Posterior vena cava (tissue), 2 donors: ENCODE measurements at places on chromosomes 7 and 10.

DNA sequence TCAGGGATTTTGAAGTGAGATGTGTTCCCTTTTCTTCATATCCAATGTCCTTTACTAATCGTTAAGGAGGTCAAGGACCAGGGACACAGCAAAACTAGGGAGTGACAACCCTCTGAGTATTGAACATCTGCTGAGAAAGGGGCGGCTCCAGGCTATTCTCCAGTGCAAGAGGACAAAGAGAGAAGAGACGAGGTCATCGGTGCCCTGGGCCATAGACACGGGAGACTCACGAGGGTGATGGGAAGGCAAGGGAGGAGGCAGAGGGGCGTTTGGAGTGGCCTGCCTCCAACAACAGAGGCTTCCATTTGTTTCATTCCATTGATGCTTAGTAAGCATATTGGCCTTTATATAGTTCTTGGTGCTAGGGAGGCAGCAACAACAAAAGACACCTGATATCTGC lies 268.4 kb downstream of the CXCL12 start:
- no peak for DNase-seq

DNA sequence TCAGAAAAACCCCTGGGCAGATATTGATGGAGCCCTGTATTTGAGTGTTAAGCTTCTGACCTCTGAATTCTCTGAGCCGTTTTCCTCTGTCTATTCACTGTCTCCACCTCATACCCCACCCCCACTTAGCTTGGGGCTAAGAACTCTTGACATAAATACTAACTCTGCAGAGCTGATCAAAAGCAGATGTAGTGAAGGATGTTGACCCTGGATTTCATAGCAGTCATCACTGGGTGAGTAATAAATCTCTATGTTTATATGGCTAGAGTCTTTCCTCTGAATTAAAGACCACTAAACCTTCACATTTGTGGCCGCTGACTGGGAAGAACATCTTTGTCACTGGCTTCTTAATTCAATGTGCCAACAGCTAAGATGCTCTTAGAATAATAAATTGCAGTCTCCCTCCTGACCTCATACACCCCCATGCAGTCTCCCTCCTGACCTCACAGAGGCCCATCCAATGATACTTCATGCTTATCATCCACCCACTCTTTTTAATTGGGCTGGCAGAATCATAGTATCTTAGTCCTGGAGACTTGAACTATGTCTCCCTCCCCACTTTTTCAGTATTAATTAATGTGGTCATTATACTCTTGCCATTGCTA lies 78.0 kb upstream of the MACROH2A2 start:
- DNase-seq = no peak

- no peak for DNase-seq
Measured at GRCh38 chr7:11120068-11120664, 146.5 kb downstream of the PHF14 start.

- DNase-seq = no peak
Measured at GRCh38 chr10:103715430-103715829, 139.9 kb downstream of the SH3PXD2A start.

- no peak for DNase-seq
Measured at GRCh38 chr7:14478834-14479510, 423.6 kb downstream of the DGKB start.

GRCh38 chr10:25057886-25058285 lies 41.5 kb downstream of the THNSL1 start:
- DNase-seq = no peak

- DNase-seq = no peak
Measured at GRCh38 chr7:156578978-156579430, 61.6 kb upstream of the RNF32 start.
